ENCODE measurements at places on chromosomes 5 and 9.

- DNase-seq: no peak
Observed at GRCh38 chr5:102792705-102793104, 37.6 kb downstream of the PAM start.

DNA sequence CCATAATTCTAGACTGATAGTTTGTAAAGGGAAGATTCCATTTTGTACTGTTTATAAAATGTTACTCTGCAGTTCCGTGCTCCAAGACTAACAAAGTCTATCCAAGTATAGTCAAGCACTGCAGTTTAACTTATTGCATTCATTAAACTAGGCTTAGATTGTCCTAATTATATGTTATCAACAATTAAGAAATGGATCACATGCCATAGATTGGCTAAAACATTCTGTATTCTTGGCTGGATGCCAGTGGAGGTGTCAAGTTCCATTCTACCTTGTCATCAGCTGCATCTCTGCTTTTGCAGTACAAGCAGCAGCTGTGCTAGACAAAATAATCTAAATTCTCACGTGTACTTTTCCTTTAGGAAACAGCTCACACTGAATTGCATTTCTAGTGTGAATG is 69.4 kb upstream of the MEF2C start:
- DNase-seq: no peak

GRCh38 chr9:76459694-76460635 is 983 bp downstream of the GCNT1 start:
- DNase-seq: no peak

DNA sequence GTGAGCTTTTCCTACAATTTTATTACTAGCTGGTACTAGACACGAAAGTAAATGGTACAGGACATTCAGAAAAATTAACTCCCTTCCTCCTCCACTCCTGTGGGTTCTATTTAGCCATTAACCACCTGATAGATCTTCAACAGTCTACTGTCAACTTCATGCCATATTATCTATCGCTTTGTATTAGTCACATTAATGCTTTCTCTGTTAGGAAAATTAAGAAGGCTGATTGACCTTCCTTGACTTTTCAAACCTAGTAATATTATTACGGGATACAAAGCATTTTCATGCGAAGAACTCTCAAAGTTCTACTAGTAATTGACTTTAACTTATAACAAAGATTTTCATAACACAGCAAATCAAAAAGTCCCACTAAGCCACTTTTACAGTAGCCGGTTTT is 1.2 kb downstream of the TEX10 start:
- no peak for DNase-seq

DNA sequence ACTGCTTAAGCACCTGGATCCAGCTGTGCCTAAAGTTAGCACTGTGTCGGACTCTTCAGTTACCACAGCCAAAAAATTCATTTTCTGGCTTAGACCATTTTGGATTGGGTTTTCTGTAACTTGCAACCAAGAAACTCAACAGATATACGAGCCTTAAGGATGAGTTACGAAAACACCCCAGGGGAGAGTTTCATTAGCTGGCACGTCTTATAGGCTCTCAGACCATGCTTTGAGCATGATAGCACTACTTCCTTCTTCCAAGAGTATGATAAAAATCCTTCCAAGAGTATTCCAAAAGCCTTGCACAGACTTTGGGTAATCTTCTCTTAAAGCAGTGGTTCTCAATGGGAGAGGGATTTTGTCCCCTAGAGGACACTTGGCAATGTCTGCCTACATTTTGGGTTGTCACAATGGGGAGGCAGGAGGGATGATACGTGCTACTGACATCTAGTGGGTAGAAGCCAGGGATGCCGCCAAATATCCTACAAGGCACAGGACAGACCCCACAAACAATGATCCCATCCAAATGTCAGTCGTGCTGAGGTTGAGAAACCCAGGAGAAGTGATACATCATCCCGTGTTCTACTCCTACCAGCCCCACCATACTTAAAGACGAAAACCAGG is 64.8 kb downstream of the SMIM23 start:
- no peak for DNase-seq

DNA sequence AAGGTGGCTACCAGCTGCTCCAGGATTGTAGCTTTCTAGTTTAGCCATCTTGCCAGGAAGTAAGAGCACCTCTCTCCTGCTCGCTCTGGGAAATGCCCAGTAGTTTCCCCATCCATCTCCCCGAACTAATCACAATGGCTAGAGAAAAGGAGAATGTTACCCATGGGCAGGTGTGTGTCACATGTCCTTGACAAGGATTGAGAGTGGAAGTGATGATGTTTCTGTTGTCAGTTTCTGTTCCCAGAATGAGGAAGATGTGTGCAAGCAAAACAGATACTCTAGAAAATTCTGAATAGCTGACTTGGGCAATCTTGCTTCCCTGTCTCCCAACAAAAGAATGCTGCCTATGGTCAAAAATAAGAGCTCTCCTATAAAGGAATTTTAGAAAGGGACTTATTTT is 429.5 kb downstream of the EBF1 start:
- no peak for DNase-seq

DNA sequence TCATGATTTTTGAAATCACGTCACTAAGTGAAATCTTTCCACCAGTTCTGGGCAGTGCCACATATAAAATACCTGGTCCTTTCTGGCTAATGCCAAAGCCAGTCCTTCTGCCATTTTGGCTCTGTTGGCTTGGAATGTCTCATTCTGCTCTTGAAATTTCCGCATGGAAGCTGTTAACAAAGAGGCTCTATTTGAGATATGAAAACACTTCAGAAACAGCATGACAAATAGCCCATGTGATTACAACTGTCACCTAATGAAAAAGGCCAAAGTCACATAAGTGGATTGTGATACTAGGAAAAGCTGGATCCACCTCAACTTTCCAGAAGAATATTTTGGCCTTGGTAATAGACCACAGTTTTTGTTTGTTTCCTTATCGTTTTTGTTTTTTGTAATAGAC is 12.8 kb downstream of the GOLGA1 start:
- no peak for DNase-seq

GRCh38 chr9:7139886-7140285 is 382.1 kb downstream of the KDM4C start:
- DNase-seq: no peak

- no peak for DNase-seq
Observed at GRCh38 chr9:134777153-134777552, 103.5 kb upstream of the FCN2 start.

DNA sequence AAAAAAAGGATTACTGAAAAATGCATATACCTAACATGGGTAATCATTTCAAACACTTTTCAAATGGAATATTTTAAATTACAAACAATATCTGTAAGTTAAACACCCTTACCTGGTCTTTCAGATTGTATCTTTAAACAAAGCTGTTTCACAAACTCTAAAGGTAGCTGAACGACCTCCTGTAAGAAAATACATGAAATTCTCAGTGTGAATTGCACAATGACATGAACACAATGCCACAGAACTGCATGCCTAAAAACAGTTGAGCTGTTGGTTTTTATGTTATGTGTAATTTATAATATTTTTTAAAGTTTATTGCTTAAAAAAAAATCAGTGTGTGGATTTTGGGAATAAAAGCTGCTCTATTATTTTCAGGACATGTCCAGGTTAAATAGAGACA is 17.5 kb downstream of the IPPK start:
- no peak for DNase-seq

- no peak for DNase-seq
Observed at GRCh38 chr5:17828681-17829080, 194.4 kb downstream of the TAF11L14 start.

GRCh38 chr9:87581949-87582637 is 84.4 kb downstream of the DAPK1 start:
- DNase-seq: no peak

DNA sequence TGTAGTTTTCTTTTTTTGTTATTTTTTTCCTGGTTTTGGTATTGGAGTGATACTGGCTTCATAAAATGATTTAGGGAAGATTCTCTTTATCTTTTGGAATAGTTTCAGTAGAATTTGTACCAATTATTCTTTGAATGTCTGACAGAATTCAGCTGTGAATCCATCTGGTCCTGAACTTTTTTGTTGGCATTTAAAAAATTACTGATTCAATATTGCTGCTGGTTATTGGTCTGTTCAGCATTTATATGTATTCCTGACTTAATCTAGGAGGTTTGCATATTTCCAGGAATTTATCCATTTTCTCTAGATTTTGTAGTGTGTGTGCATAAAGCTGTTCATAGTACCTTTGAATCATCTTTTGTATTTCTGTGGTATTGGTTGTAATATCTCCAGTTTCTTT is 100.2 kb downstream of the NXNL2 start:
- DNase-seq: peak; percentile 53

DNA sequence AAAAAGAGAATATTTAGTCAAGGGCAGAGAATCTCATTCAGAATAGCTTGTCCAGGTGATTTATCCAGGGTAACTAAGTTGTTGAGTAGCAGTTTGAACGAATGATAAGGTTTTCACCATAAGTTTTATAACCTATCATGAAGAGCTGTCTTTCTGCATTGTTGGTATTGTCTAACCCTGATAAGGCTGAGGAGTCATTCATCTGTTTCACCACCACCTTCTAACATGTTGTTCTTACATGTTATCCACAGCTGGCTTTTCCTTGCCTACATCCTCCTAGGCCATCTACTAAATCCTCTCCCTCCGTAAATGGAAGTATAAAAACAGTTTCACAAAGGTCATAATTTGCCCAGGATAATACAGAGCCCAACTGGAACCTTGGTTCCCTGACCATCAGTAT is 24.1 kb downstream of the ZNF462 start:
- DNase-seq: no peak

GRCh38 chr5:24364711-24365110 is 280.1 kb downstream of the CDH10 start:
- no peak for DNase-seq

DNA sequence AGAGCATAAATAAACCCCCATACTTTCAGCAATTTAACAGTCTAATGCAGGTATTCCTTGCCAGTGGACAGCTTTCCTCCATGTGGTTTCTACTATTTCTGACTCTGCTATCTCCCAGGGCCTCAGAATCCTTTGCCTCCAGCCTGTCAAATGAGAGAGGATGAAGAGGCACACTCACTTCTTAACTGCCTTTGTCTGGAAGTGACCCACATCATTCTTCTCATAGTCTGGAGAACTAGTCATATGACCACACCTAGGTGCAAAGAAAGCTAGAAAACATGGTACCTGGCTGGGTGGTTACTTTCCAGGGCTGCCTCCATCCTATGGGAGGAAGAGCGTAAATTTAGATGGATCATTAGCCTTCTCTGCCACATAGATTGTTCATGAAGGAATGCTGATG is 22.5 kb downstream of the PALM2AKAP2 start:
- no peak for DNase-seq

DNA sequence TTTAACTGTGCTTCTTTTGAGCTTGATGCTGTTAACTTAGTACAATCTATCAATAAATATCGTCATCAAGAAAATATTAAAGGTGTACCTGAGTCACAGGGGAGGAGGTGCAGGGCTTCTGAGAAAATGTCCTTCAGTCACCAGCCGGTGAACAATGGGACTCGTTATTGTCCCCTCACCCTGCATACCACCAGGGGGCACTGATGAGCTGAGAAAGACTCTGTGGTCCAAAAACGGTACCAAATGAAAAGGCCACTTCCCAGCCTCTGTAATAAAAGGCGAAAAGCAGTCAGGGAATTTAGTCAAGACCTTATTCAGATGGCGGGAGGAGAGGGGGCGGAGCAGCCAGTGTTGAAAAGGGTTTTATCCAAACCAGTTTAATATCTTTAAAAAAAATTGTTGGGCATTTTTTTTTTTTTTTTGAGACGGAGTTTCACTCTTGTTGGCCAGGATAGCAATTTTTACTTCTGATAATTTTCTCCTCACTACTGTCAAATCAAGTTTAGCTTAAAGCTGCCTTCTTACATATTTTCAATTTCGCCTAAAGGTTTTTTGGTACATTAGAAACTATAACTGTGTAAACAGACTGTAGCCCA is 271.9 kb upstream of the ADAMTS16 start:
- peak; percentile 62 for DNase-seq

GRCh38 chr5:143217065-143217803 is 186.3 kb downstream of the NR3C1 start:
- no peak for DNase-seq
